ENCODE measurements at places on chromosomes 6 and 20.

DNA sequence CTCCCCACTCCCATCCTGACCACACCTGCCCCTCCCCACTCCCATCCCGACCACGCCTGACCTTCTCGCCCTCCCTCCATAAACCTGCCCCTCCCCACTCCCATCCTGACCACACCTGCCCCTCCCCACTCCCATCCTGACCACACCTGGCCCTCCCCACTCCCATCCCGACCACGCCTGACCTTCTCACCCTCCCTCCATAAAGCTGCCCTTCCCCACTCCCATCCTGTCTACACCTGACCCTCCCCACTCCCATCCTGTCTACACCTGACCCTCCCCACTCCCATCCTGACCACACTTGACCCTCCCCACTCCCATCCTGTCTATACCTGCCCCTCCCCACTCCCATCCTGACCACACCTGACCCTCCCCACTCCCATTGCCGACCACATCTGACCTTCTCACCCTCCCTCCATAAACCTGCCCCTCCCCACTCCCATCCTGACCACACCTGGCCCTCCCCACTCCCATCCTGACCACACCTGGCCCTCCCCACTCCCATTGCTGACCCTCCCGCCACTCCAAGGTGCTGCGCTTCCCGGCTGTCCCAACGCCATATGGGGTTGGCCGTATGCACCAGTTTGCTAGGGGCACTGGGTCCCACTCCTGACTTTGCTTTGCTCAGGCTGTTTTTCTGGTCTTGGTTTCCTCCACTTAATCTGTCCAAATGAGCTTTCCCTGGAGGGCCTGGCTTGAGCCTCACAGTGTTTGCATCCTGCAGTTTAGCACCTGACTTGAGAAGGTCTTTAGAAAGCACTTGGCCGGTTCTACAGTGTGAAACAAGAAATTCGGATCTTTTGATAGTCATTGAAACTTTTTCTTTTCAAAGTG is 2.9 kb downstream of the KIF25 start:
- no peak for DNase-seq

DNA sequence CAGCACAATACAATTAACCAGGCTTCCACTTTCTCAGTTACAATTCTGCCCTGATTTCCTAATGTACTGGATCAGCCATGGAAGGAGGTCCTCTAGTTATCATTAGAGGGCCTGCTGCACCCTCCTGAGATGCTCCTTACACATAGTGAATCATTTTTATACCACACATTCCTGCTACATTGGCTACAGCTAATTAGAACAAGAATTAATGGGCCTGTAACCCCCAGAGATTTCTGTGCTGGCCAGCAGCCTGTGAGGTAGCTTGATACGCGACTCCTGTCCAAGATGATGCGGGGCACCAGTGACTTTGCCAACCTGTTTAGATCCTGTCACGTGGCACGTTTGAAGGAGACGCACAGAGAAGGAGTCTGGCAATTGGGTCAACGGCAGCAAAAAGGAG is 422.8 kb downstream of the EPM2A start:
- peak; percentile 44 for DNase-seq

DNA sequence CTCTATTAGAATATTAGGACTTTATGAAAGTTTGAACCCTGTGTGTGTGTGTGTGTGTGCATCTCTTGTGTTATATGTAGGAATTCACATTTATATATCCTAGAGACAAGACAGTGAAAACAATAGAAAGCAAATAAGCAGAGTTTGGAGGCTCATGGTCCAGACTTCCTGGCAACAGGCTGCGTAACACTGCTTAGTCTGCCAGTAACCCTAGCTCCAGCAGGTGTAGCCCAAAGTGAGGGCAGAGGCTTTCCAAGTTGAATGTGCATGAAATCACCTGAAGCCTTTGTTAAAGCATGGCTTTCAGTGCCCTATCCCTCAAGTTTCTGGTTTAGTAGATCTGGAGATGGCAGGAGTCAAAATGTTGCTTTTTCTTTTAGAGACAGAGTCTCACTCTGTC is 569.9 kb downstream of the KIF16B start:
- DNase-seq, result no peak

- no peak for DNase-seq
Observed at GRCh38 chr20:57214427-57214826, 52.0 kb downstream of the BMP7 start.
